ENCODE measurements at places on chromosomes 13 and 19. TPM values are rescaled to one million over a fixed set of nuclear protein-coding genes. Genes with fewer than 3 reads are reported as not detected.

The CYSLTR2 gene
- not detected for total RNA-seq

The ZNF493 gene
- total RNA-seq: 0.58 TPM

The POSTN gene
- total RNA-seq: 194 TPM

The CRLF1 gene
- total RNA-seq: 3.4 TPM

The CNMD gene
- total RNA-seq: not detected

The URAD gene
- total RNA-seq: not detected

The AMH gene
- total RNA-seq: 0.18 TPM

The FFAR3 gene
- total RNA-seq: not detected

The ZNF549 gene
- total RNA-seq: 2.7 TPM

The MKNK2 gene
- total RNA-seq: 174 TPM

The MEIOSIN gene
- total RNA-seq: not detected

The ZNF536 gene
- not detected for total RNA-seq

The DZIP1 gene
- total RNA-seq: 23.4 TPM

The YJEFN3 gene
- total RNA-seq: 3.2 TPM
